AG08396 (cell line): ENCODE measurements at places on chromosomes 5 and 9.

DNA sequence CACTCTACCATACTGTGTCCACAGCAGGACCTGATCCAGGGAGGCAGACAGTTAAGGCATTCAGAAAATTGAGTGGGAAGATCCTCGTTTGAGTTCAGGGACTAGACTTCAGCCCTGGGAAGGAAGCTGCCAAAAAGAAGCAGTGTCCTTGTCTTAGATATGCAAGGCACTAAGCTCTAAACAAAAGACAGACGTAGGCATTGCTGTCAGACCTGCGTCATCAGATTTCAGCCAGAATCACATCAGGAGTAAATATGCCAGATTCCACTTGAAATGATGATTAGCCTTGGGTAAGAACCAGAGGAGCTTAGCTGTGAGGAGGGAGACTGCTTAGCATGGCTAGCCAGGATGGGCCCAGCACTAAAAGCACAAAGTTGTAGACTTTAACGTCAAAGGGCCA, 56.7 kb downstream of the MAMDC2 start:
- peak; percentile 16 for DNase-seq

GRCh38 chr5:64149857-64150521, 15.7 kb upstream of the RNF180 start:
- DNase-seq: no peak

DNA sequence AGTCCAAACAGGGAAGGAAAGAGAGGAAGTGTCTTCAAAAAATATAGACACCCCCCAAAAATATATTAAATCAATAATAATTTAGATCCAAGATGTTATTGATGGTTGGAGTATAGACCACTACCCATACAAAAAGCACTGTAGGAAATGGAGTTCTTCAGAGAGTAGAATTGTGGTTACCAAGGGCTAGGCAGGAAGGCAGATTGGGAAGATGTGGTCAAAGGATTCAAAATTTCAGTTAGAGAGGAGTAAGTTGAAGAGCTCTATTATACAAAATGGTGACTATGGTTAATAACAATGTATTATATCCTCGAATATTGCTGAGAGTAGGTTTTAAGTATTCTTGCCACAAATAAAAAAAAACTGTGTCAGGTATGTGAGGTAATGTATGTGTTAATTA, 149.4 kb downstream of the CWC27 start:
- no peak for DNase-seq

DNA sequence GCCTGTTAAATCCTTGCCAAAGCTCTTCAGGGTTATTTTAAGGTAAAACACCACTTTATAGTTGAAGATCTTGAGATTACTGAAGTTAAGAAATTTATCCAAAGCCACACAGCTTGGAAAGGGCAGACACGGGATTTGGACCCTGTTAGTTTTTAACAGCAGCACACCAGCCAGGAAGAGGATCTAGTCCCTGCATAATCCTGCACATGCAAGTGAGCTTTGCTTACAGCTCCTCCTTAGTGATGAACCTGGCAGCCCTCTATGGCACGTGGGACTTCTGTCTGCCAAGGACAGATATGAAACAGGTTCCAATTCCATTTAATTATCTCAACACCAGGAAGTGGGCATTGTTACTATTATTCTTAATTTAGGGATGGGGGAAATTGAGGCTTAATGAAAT, 108.7 kb downstream of the TRIM32 start:
- DNase-seq: no peak

DNA sequence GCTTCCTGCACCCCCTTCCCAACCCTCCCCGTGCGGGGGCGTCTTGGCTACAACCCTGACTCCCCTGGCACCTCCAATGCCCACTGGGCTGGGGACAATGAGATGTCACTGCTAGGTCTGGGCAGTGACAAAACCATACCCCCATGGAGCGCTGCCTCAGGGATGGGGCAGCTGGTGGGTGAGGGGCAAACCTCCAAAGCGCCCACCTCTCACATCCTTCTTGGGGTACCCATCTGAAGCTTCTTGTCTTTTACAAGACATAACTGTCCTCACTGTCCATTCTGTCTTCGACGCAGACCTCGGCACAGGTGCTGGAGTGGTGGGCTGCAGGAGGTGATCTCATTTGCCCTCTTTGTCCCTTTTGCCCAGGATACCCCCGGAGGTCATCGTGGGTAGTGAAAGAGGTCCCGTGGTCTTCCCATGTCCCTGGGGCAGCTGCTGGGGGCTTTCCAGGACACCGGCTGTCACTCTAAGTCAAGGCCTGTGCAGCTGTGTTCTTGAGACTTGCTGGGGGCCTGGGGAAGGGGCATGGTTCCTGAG, 27.8 kb upstream of the CSF1R start:
- DNase-seq: no peak

DNA sequence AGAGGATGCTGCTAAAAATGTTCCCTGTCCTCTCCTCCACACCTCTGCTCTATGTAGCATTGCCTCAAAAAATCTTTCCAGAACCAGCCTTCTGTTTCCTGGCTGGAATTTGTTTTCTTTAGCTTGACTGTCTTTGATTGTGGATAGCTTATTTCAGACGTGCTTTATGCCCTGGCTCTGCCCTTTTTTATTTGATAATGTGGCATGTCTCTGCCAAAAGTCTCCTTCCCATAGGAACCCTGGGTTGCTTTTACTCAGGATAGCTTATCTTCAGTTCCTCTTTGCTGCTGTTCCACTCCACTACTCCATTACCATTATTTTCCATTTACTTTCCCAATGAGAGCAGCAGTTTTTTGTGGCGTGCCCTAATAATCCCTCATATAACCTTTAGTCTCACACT, 885 bp upstream of the TMEM252 start:
- DNase-seq: no peak

DNA sequence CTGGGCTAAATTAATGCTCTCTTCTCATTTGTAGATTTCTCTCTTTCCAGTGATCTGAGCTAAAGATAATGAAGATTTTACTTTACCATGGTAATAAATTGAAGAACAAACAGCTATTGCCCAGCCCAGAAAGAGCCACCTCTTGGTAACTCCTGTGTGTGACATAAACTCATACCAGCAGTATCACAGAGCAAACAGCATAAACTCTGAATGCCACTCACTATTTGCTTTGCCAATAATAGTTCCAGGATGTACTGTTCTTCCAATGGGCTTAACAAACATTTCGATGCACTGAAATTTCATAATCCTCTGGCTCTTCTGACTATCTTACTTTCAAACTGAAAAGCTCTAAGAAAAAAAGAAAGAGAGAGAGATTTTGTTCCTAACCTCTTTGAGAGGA, 69.8 kb upstream of the RASEF start:
- no peak for DNase-seq

- no peak for DNase-seq
These were observed 19.6 kb downstream of the ZNF131 start for GRCh38 chr5:43140286-43140685.

- peak; percentile 86 for DNase-seq
These were observed 34.4 kb downstream of the INSYN2B start for GRCh38 chr5:169945831-169946261.

GRCh38 chr9:8732367-8733075, 932.9 kb upstream of the DMAC1 start:
- DNase-seq: no peak

- DNase-seq: peak; percentile 49
These were observed 32.4 kb downstream of the ABCA1 start for GRCh38 chr9:104895572-104895971.

- DNase-seq: no peak
These were observed 24.1 kb downstream of the ANKH start for GRCh38 chr5:14847471-14847870.

- DNase-seq: no peak
These were observed 93.5 kb downstream of the JMY start for GRCh38 chr5:79329453-79329852.

DNA sequence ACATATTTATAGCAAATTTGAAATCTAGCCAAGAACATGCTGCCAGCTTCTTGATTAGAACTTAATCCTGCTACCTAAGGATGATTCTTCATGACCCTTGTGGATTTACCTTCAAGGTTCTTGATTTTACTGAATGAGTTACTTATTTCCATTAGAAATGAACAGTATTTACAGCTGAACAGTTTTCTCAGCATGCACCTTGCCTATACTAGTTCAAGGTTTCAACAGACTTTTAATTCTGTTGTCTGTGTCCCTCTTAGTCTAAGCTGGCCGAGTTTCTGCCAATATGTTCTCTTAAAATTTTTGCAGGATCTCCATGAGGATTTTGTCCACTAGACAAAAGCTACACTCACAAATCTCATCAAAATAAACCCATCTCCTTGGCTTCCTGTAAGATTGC, 188.8 kb upstream of the ST8SIA4 start:
- DNase-seq: no peak

DNA sequence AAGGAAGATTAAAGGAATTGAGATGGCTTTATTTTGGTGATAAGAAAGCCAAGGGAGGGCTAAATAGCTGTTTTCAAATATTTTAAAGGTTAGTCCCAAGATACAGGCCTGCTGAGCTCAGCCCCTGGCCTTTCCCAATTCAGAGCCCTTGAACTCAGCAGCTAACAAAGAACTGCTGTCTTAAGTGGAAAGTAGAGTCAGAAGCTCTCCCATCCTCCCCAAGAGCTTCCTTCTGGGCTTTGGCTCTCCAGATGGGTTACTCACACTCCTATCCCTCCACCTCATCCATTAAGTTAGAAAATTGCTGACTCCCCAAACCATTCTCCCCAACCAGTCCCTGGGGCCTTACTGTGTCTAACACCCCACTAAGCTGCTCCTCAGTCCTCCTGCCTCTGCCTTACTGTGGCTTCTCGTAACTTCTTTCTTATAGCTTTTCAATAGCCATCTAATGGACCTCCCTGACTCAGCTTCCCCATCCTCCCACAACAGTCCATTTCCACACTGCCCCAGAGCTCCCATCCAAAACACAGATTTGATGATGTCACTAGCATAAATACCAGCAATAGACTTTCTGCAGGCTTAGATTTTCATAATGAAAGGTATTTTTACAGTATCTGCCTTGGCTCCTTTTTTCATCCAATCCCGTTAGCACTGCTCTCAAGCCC, 239.1 kb downstream of the ENC1 start:
- DNase-seq: no peak

- DNase-seq: no peak
These were observed 28.8 kb upstream of the DMAC1 start for GRCh38 chr9:7828334-7828733.

- no peak for DNase-seq
These were observed 364.1 kb upstream of the SLC30A5 start for GRCh38 chr5:68729678-68730077.
